ENCODE measurements at places on chromosomes 5 and 9.

DNA sequence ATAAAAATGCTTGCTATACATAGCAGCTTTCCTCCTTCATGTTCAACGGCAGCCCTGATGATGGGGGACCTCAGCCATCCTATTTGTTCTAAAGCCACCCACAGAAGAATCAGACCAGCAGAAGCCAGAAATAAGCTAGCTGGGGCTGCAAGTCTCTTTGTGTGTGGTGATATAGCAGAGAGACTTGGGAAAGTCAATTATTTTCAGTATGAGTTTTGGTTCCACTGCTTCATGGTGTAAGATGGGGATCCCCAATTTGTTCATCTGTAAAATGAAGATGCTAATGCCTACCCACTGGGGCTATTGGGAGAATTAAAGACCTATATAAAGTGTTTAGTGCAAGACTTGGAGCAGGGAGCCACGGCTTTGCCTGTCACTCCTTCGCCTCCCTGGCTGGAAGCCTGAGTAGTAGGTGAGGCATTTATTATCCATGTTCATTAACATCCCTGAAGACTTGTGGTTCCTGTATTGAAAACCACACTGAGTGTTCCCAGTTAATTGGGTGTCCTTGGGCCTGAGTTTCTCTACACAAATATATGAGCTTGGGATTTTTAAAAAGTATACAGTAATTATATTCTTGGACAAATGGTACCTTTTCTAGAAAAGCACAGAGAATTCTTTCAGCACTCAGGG lies 210.1 kb upstream of the SLC24A2 start:
- no peak for DNase-seq

DNA sequence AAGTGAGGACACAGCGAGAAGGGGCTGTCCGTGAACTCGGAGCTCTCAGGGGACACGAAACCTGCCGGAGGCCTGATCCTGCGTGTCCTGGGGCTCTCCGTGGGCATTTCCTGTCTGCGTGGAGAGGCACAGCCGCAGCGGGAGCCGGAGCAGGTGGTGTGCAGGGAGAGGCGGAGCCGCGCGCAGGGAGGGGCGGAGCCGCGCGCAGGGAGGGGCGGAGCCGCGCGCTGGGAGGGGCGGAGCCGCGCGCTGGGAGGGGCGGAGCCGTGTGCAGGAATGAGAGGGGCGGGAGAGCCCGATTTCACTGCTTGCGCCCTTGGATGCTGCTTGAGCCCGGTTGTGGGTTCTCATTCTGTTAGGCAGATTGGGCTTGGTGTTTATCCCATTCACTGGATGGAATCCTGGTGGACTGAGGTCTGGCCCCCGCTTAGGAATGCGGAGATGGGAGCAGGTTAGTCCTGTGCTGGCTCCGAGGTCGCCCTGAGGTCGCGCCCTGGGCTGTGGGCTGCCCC lies 26.7 kb downstream of the NDUFS6 start:
- no peak for DNase-seq

DNA sequence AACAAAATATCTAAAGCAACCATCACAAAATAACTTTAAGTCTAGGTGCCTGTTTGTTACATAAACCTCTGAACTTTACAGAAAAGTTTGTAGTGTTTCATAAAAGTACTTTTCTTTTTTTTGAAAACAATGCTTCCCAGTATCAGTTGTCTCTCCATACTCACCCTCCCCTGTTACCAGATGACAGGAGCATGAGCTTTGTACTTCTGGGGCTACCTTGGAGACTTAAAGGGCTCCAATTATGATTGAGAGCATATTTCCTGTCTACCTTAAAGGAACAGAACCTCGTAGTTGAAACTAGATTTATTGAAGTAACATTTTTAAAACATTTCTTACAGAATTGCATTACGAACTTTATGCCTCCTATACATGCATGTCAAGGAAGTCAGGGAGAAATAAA lies 55.4 kb upstream of the PPP1R2B start:
- DNase-seq, result no peak

DNA sequence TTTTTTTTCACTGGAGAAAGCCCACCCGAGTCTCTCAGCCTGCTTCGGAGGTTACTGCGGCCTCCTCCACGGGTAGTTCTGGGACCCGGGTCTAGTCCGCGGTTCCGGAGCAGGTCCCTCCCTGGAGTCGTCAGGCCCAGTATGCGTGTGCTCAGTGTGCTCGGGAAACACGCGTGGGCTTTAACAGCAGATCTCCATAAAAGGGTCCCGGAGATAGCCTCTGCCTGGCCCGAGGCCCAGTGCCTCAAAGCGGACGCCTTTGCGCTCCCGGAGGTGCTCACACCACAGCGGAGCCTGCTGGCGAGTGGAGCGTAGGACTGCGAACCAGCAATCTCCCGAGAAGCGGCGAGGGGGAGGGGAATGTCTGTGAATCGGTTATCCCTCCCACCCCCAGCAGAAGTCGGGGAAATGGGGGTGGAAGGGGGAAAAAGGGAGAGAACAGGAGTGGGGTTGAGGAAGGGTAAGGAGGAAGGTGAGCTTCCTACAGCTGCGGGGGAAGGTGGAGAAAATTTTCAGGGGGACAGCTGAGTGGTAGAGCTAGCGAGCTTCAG lies 28.7 kb downstream of the CDKN2A start:
- DNase-seq, result no peak
